ENCODE measurements at places on chromosomes 5 and 9.

GRCh38 chr5:179746872-179747271, 14.2 kb downstream of the MAML1 start:
- no peak for DNase-seq

GRCh38 chr5:15609076-15609725, 109.2 kb downstream of the FBXL7 start:
- no peak for DNase-seq

GRCh38 chr5:148685520-148686134, 31.3 kb upstream of the HTR4 start:
- DNase-seq, result no peak

DNA sequence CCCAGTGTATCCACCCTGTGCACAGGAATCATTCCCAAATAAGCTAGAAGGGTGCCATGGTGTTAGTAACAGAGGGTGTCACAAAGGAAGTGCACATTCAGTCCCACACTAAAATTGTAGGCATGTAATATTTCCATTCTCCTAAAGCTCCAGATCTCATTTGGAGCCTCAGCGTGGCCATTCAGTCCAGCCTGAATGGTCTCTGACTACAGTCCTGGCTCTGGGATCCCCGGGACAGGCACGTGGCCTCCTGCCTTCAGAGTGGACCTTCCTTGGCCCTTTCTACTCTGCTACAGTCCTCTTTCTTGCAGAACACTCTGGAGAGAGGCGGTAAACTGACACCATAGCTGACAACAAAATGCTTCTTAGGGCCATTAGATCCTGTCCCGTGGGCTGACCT, 243.9 kb downstream of the IRX2 start:
- no peak for DNase-seq

GRCh38 chr5:67363963-67364362, 167.4 kb upstream of the CD180 start:
- no peak for DNase-seq

GRCh38 chr9:85594316-85594715, 147.4 kb downstream of the AGTPBP1 start:
- no peak for DNase-seq

DNA sequence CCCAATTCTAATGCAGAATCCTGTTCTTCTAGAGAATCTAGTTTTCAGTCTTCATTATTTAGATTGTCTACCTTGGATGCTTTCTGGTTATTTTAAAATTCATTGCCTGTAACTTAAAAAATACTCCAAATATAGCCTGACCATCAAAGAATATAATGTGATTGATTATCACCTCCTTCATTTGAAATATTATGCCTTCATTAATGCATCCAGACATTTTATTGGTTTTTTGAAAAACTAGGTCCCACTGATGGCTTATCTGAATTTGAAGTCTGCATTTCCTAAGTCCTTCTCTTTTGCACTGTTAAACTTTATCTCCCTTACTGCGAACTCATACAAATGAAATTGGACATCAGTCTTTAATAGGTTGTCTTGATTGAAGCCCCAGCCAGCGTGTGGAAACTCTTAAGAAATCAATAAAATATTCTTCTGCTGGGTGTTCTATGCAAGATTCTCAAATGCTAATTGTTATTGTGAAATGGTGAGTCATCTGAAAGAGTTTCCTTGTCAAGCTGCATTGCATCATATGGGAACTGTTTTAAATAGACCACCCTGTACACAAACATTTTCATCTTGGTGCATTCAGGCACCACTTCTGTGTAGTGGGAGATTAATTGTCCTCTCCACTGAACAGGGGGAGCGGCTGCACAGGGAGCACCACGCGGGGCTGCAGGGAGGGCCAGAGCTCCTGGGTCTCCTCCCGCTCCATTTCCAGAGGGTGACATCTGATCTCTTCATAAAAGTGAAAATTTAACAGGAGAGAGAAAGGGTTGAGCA, 92.3 kb upstream of the FANCC start:
- no peak for DNase-seq

- DNase-seq, result no peak
Measured at GRCh38 chr9:86246752-86247161, 12.7 kb downstream of the C9orf153 start.

DNA sequence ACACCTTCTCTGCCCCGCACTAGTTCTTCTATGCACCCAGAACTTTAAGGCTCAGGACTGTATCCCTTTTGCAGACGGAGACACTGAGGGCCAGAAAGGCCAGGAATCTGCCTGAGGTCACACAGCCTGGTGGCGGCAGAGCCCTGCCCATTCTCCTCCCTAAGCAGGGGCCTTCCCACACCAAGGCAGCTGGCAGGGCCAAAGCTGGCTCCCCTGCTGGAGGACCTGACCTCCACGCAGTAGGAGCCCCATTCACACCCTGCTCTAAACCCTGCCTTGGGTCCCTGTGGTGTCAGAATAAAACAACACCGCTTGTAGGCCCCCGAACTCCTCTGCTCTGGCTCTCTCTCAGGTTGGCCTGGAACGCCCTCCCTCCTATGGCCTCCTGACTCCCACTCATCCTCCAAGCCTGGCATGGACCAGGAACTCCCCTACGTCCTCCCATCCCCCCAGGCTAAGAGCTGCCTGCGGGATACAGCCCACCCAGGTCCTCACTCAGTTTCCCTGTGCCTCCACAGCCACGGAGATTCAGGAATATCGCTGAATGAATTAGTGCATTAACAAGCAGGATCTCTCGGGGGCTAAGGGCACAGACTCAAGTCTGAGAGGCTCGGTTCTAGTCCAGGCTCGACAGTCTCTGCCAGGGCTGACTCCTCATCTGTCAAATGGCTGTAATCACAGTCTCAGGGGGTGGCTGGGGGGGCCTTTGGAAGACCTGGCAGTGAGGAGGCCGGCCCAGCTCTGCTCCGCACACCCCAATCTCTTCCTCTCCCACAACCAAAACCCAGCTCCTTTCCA, 2.8 kb downstream of the ST6GALNAC6 start:
- DNase-seq, result no peak

DNA sequence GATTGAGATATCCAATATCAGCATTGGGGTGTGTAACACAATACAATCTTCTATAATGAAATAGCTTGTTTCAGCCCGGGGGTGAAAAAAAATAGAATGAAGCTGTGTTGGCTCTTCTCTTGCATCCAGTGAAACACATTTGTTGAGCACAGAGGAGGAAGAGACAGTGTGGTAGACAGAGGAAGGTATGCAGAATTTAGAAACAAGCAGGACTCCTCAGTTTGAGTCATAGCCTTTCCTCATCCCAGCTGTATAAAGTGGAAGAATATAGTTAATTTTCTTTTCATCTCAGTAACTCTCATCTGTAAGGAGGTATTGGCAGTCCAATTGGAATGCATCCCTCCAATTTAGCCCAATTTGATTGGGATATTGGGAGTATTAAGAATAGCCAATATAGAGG, 302.2 kb upstream of the VLDLR start:
- DNase-seq, result no peak

- DNase-seq, result no peak
Measured at GRCh38 chr5:91416491-91416890, 33.4 kb upstream of the ARRDC3 start.

Data from activated CD8-positive, alpha-beta memory T cell treated with anti-CD3 and anti-CD28 coated beads for 48 hours (primary cell).